CD4-positive, alpha-beta T cell (primary cell): ENCODE measurements at places on chromosomes 3 and 15. TPM values are rescaled to one million over a fixed set of nuclear protein-coding genes. Genes with fewer than 3 reads are reported as not detected.

The TAGLN3 gene
- total RNA-seq = not detected

The PATL2 gene
- 17.4 TPM for total RNA-seq

The CHRFAM7A gene
- total RNA-seq = 0.50 TPM

The CCDC54 gene
- not detected for total RNA-seq

The FETUB gene
- total RNA-seq = not detected

The ADAMTS17 gene
- total RNA-seq = 9.9 TPM

The SERPINI1 gene
- total RNA-seq = 0.66 TPM

The CPNE4 gene
- not detected for total RNA-seq

The C3orf85 gene
- not detected for total RNA-seq

The GPR149 gene
- not detected for total RNA-seq

The KCNMB2 gene
- total RNA-seq = not detected

The SH2D7 gene
- total RNA-seq = not detected

The LRRIQ4 gene
- not detected for total RNA-seq

The UBA7 gene
- total RNA-seq = 208 TPM

The ITIH1 gene
- not detected for total RNA-seq
